HEK293T (cell line): ENCODE measurements at places on chromosomes 11 and 22.

DNA sequence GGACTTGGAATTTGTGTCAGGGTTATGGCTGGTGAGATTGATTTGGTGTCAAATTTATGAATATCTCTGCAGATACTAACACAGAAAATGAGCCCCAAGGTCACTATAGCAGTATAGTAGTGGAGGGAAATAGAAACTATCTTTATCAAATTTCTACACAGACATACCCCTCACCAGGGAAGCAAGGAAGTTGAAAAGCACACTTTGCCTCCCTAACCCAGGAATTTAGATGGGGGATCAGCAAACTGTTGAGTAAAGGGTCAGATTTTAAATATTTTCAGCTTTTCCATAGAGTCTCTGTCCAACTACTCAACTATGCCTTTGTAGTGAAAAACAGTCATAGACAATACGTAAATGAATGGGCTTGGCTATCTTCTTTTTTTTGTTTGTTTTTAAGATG is 12.8 kb downstream of the CRKL start:
- DNase-seq: no peak

- peak; percentile 48 for DNase-seq
These were observed 179.0 kb downstream of the GRM5 start for GRCh38 chr11:88886796-88887195.

DNA sequence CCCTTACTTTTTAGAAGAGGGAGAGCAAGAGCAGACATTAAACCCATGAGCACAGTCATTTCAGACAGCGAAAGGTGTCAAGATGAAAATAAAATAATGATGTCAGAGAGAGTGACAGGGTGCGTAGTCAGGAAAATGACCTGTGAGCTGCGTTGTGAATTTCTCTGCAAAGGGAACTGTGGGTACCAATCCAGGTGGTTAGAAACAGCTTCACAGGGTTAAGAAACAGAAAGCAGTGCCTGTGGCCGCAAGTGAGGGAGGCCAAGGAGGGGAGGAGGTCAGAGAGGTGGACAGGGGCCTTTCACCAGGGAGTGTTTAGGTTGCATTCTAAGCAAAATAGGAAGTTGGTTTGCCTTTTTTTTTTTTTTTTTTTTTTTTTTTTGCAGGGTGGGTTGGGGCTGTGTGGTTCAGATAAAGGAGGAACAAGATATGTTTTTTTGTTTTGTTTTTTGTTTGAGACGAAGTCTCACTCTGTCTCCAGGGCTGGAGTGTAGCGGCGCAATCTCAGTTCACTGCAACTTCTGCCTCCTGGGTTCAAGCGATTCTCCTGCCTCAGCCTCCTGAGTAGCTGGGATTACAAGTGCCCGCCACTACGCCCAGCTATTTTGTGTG is 7.9 kb downstream of the TIGD3 start:
- DNase-seq: no peak

- DNase-seq: peak; percentile 66
These were observed 678 bp upstream of the INPPL1 start for GRCh38 chr11:72223615-72224563.

GRCh38 chr11:120869516-120870011 is 154.3 kb upstream of the TBCEL start:
- DNase-seq: no peak

GRCh38 chr11:87185228-87185627 is 147.5 kb downstream of the TMEM135 start:
- no peak for DNase-seq

- no peak for DNase-seq
These were observed 32.7 kb downstream of the BRSK2 start for GRCh38 chr11:1422481-1422880.

DNA sequence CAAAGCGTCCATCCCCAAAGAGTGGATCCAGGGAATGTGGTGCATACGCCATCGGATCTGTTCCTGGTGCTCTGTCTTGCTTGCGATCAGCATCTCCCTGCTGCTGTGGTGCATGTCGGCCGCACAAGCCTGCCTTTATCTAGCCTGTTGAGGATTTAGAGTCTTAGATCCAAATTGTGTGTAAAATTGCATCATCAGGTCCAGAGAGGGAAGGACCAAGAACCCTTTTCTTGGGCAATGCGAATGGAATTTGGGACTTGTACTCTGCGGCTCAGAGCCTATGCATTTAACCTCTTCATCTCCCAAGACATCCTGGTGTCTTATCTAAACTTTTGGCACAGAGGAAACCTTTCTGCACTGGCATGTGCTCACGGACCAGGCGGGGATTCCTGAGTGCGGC is 1238.7 kb downstream of the TBC1D22A start:
- no peak for DNase-seq

DNA sequence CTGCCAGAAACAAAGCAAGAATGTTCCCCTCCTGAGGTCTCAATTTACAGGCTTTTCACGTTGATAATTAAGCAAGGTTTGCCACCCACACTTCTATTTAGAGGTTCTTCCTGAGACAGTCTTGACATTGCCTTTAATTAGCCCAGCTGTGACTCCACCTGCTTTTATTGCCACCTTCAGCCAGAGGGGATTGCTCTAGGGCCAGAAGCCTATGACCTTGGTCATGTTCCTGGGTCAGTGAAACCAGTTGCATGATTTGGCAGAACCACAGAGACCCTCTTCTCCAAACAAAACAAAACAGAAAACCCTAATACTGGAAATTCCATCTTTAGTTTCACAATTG is 89.8 kb downstream of the APIP start:
- DNase-seq: no peak

- peak; percentile 88 for DNase-seq
These were observed 449.3 kb downstream of the OPCML start for GRCh38 chr11:133082841-133083488.

DNA sequence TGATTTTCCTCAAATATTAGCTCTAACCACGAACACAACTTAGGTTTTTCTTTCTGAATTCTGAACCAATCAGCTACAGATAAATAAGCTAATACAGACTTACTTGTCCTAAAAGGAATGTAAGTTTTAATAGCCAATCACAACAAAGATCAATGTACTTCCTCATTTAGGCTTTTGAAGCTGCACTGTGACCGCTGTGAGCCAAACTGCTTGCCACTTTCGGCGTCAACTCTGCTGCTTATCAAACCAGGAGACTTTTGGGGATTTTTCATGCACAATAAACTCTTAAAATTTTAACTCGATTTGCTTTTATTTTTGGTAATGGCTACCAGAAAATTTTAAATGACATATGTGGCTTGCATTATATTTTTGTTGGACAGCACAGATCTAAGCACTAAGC is 92.5 kb downstream of the TMPRSS5 start:
- no peak for DNase-seq
